ENCODE measurements at places on chromosomes 7 and 10. TPM values are rescaled to one million over a fixed set of nuclear protein-coding genes. Genes with fewer than 3 reads are reported as not detected.
A peak's percentile ranks its signal among the peaks of the same experiment; 100 is the strongest.

Gene IL15RA
- 1.2 TPM for total RNA-seq

Gene DOCK4
- 31.8 TPM for total RNA-seq

Gene FAM25C
- not detected for total RNA-seq

Gene LRRC17
- 12.3 TPM for total RNA-seq

Gene TMEM130
- 1.1 TPM for total RNA-seq

GRCh38 chr7:151676759-151677158 lies 157.1 kb upstream of the RHEB start:
- H3K4me3 ChIP-seq: no peak overlapping the region
- peak; percentile 1 for DNase-seq
- no peak overlapping the region for H3K27ac ChIP-seq
- H3K27me3 ChIP-seq: no peaks in the 10 kb centered on the region
- no peaks in the 10 kb centered on the region for H3K36me3 ChIP-seq

DNA sequence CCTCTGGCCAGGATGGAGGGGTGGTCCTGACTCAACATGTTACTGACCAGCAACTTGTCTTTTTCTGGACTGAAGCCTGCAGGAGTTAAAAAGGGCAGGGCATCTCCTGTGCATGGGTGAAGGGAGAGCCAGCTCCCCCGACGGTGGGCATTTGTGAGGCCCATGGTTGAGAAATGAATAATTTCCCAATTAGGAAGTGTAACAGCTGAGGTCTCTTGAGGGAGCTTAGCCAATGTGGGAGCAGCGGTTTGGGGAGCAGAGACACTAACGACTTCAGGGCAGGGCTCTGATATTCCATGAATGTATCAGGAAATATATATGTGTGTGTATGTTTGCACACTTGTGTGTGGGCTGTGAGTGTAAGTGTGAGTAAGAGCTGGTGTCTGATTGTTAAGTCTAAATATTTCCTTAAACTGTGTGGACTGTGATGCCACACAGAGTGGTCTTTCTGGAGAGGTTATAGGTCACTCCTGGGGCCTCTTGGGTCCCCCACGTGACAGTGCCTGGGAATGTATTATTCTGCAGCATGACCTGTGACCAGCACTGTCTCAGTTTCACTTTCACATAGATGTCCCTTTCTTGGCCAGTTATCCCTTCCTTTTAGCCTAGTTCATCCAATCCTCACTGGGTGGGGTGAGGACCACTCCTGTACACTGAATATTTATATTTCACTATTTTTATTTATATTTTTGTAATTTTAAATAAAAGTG lies 6.0 kb downstream of the PLAU start:
- peaks cover 48% of the 10 kb centered on the region for H3K36me3 ChIP-seq
- no peak for DNase-seq
- H3K4me3 ChIP-seq: no peak overlapping the region
- H3K27me3 ChIP-seq: no peaks in the 10 kb centered on the region
- peaks cover 13% of the 10 kb centered on the region for H3K4me1 ChIP-seq

DNA sequence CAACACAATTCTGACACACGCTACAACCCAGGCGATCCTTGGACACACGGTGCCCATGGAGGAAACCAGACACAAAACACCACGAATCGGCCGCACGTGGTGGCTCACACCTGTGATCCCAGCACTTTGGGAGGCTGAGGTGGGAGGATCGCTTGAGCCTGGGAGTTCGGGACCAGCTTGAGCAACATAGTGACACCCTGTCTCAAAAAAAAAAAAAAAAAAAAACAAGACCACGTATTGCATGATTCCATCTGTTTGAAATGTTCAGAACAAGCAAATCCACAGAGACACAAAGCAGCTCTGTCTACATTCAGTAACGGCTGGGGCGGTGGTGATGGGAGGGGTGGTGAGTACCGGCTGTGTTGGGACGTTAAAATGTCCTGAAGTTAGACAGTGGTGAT lies 25.2 kb downstream of the ADAP1 start:
- DNase-seq: no peak
- H3K27ac ChIP-seq: no peak overlapping the region
- peaks cover 8% of the 10 kb centered on the region for H3K4me1 ChIP-seq
- no peaks in the 10 kb centered on the region for H3K27me3 ChIP-seq
- no peaks in the 10 kb centered on the region for H3K36me3 ChIP-seq

- H3K27ac ChIP-seq: no peak overlapping the region
- DNase-seq: no peak
- H3K27me3 ChIP-seq: peaks cover 60% of the 10 kb centered on the region
- H3K36me3 ChIP-seq: no peaks in the 10 kb centered on the region
Observed at GRCh38 chr7:148912151-148912550, 28.1 kb upstream of the EZH2 start.

- H3K27me3 ChIP-seq: no peaks in the 10 kb centered on the region
- peaks cover 7% of the 10 kb centered on the region for H3K4me1 ChIP-seq
- H3K4me3 ChIP-seq: no peak overlapping the region
- no peak overlapping the region for H3K27ac ChIP-seq
Observed at GRCh38 chr7:147436718-147437117, 1153.8 kb upstream of the C7orf33 start.

Measured in osteoblast (primary cell).